ENCODE measurements at places on chromosomes 2 and 18. TPM values are rescaled to one million over a fixed set of nuclear protein-coding genes. Genes with fewer than 3 reads are reported as not detected.

TSPYL6 gene
- 0.25 TPM for total RNA-seq

IL36A gene
- 2.0 TPM for total RNA-seq

GALNT3 gene
- total RNA-seq = 3.1 TPM

FAHD2A gene
- total RNA-seq = 2.7 TPM

FNDC4 gene
- total RNA-seq = 7.3 TPM

REG1B gene
- total RNA-seq = not detected

NXPH2 gene
- total RNA-seq = not detected

GGCX gene
- total RNA-seq = 26.7 TPM

SCYGR8 gene
- not detected for total RNA-seq

CTAGE1 gene
- total RNA-seq = not detected

ASAP2 gene
- total RNA-seq = 37.1 TPM

CPO gene
- total RNA-seq = not detected

CROCC2 gene
- 0.41 TPM for total RNA-seq

ITPRIPL1 gene
- total RNA-seq = 3.4 TPM

PKDCC gene
- total RNA-seq = 57.8 TPM

LOXHD1 gene
- total RNA-seq = not detected

TCF23 gene
- total RNA-seq = not detected

GREB1 gene
- 1.7 TPM for total RNA-seq

ALKAL2 gene
- total RNA-seq = 1.3 TPM

NYAP2 gene
- total RNA-seq = not detected

AQP12B gene
- not detected for total RNA-seq

KLHL30 gene
- total RNA-seq = 0.33 TPM

REG1A gene
- total RNA-seq = not detected

WNT10A gene
- not detected for total RNA-seq

LGALSL gene
- 11.0 TPM for total RNA-seq

NEU2 gene
- not detected for total RNA-seq

MEP1B gene
- total RNA-seq = not detected

GALNT5 gene
- 11.4 TPM for total RNA-seq

PARD6G gene
- 0.54 TPM for total RNA-seq

IL1RL2 gene
- total RNA-seq = 1.7 TPM

GKN2 gene
- total RNA-seq = not detected

CHST9 gene
- not detected for total RNA-seq

DNPEP gene
- 55.0 TPM for total RNA-seq

HTR2B gene
- total RNA-seq = 33.0 TPM

SPDYA gene
- 6.5 TPM for total RNA-seq

CFAP65 gene
- total RNA-seq = not detected

SLC25A12 gene
- total RNA-seq = 17.1 TPM

NRBP1 gene
- 40.1 TPM for total RNA-seq

LYG1 gene
- 0.09 TPM for total RNA-seq

COL4A3 gene
- total RNA-seq = 1.3 TPM

HTRA2 gene
- total RNA-seq = 32.9 TPM

MTIF2 gene
- total RNA-seq = 66.2 TPM

Measured in fibroblast of the aortic adventitia (primary cell).